ENCODE measurements at places on chromosomes 13 and 19.

DNA sequence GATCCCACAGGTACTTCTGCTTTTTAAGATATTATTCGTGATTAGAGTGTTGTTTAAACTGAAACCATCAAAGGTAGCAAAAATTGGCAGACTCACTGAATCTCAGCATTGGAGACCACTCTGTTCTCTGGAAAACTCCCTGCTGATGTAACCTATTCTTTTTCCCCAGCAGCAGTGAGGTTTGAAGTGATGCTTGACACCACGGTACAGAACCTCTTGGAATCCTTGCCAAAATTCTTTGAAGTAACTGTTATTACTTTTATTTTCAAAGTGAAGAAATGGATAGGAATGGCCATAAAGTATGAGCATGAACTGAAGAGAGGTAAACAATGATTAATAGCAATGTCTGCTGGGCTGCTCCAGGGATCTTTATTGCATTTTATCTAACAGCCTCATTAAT is 66.4 kb upstream of the KL start:
- DNase-seq = no peak

- DNase-seq = no peak
These were observed at the start of gene WIZ for GRCh38 chr19:15449620-15450527. Gene WIZ (minus strand): TSS chr19:15449956. CDS start chr19:15448307, 1,649 bp downstream.

- DNase-seq = no peak
These were observed 99.0 kb upstream of the MRI1 start for GRCh38 chr19:13665125-13665905.

DNA sequence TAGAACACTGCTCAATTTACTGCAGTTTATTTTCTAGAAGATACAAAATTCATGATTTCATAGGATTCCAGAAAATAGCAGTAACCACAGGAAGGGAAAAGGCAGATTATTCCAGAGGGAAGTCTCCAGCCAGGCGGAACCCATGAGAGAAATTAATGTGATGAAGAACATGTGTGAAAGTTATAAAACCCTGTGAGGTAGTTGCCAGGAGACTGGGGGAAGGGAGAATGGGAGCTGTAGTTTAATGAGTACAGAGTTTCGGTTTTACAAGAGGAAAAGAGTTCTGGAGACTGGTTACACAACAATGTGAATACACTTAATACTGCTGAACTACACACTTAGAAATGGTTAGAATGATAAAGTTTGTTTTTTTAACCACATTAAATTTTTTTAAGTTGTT is 14.2 kb upstream of the PDX1 start:
- DNase-seq = no peak

- DNase-seq = no peak
These were observed 682 bp downstream of the SSBP4 start for GRCh38 chr19:18419699-18420460.

DNA sequence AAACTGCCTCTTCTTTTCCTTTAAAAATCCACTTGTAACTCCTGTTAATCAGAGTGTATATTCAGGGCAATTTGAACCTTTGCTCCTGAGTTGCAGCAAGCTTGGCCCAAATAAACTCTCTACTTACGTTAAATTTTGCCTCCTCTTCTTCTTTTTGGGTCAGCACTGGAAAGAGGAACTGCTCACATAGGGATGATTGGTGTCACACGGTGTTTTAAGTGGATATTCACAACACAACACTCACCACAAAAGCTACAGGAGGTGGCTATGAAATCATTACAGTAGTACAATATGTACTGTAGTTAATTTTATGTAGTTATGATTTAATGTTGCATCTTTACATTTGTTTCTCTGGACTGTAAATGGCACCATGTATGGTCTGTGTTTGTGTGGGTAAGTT is 96.8 kb upstream of the DOCK9 start:
- no peak for DNase-seq

DNA sequence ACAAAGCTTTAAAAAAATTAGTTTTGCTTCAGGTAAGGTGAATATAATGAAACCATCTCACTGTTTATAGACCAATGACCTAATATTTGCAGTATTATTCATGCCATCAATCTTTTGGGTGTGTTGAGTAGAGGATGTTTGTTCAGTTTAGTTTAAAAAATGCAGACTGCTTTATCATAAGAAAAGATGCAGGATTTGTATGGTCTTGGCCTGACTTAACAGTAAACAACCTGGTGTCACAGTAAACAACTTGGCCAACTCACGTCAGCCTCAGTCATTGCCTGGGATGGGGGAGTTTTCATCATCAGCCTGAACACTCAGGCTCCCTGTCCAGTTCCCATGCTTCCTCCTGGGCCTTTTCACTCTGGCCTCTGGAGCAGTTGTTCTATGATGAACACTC is 55.1 kb downstream of the LMO7 start:
- no peak for DNase-seq

GRCh38 chr19:1671716-1672037 is 19.3 kb upstream of the TCF3 start:
- DNase-seq = no peak

Measured in HT1080 (cell line).